Activated CD4-positive, CD25-positive, alpha-beta regulatory T cell (primary cell): ENCODE measurements at places on chromosomes 7 and 10.

DNA sequence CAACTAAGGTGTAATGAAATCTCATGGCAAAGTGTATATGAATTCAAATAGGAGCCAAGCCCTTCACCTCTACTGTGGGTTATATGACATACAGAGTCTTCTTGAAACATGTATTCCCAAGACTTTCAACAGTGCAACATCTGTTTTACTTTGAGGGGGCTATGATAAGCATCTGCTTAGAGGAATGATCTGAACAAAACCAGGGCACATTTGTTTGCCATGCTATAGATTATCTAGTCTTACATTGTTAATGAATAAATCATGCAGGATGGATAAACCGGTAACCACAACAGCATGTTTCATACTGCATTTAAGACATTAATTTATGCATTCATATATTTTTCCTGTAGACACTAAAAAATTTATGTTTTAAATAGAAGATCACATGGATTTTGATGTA lies 1021.9 kb downstream of the LRMDA start:
- no peak for DNase-seq

GRCh38 chr7:148014541-148014940 lies 576.0 kb upstream of the C7orf33 start:
- no peak for DNase-seq

GRCh38 chr10:90862908-90863514 lies 5.2 kb upstream of the HTR7 start:
- DNase-seq: no peak

- no peak for DNase-seq
Measured at GRCh38 chr10:5522913-5523560, 1.7 kb upstream of the CALML3 start.

DNA sequence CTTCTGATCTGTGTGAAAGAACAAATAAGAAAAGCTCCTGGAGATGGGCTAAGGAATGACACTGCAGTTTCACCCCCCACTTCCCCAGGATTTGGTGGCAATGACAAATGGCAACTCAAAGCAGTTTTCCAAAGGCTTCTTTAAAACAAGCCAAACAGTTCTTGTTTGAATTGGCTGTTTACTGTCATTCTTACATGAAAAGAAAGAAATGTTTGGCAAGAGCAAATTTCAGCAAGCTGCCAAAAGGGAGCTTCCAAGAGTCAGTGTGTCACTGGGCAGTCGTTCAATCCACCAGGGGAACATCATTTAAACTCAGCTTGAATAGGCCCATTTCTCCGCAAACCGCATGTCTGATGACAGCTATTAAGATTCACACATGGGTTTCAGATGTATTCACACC lies 119.0 kb upstream of the RHOBTB1 start:
- no peak for DNase-seq

- no peak for DNase-seq
Measured at GRCh38 chr7:2399848-2400587, 3.4 kb upstream of the CHST12 start.

DNA sequence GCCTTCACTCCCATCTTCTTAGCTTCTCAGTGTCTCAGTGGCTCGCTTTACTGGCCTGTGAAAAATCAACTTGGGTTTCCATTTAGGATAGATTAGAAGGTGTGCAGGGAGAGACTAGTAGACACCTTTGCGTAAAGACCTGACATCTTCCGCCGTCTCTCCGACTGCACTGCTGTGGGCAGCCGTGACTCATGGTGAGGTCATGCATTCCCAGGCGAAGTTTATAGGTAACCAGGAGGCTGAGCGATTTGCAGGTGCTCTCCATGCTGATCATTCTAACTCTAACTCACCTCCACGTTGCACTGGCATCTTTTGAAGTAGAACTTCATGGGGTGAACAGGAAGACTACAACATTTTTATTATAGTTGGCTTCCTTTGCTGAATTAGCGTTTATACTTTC lies 68.0 kb upstream of the ZNF438 start:
- peak; percentile 20 for DNase-seq

DNA sequence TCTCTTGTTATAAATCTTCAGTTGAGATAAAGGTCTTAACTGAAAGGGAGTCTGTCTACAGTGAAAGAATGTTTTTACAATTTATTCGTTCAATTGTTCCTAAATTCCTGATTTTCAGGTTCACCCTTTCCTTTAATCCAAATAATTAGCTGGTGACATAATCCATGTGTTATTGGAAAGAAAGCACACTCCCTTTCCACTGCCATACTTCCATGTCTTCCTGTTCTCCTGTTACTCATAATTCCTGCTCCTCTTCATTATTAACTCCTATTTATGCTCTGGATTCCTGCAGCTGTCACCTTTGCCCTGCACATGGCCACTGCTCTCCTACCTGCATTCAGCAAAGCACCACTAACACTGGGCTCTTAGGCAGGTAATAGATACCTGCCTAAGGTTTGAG lies 40.0 kb upstream of the FAM3C start:
- DNase-seq: no peak

DNA sequence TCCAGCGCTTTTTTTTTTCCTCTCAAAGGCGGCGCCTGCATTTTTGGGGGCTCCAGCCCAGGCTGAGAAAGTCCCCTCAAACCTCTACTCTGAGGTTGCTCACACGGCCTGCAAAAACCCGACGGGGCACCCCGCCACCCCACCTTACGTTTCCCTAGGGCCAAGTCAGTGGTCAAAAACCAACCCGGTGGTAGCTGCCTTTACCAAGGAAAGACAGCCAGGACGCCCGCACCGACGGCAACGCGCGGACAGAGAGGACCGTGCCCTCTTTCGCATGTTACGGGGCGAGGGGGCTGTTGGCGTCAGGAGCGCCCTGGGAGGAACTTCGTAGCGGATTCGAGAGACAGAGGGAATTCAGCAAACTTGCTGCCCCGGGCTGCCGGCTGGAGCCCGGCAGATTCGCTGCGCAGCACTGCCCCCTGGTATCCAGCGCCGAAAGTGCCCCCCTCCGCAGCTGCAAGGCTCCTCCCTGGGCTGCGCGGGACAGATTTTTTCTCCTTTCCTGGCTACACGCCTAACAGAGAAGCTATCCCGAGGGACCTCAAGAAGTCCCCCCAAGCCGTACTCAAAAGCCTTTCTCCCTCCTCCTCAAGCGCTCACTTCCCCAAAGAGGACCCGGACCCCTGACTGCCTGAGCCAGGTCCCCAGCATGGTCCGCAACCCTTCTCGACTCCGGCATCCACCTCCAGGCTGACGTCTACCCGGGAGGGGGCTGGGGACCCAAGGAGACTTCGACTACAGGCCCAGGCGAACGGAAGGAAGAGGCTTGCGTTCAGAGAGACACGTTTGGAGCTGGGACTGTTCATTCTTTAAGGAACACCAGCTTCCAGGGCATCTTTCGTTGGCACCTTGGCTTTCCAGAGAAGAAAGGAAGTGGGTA lies 27.7 kb upstream of the VAX1 start:
- no peak for DNase-seq

- DNase-seq: no peak
Measured at GRCh38 chr10:77844713-77845445, 81.7 kb downstream of the DLG5 start.

GRCh38 chr7:134813663-134814396 lies 34.4 kb downstream of the CALD1 start:
- no peak for DNase-seq

DNA sequence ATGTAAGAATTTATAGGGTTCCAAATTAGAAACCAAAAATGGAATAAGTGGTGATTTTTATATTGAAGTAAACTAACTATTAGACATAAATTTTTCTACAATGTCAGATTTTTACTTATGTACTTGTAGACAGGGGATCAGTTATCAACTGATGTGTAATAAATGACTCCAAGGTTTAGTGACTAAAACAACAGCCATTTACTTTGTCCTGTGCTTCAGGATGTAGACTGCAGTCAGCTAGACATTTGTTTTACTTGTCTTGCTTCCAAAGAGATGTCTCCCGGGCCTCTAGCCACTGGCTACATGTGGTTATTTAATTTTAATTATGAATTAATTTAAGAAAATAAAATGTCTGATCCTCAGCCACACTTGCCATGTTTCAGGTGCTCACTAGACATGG lies 249.7 kb upstream of the IGFBP3 start:
- no peak for DNase-seq

GRCh38 chr10:61751599-61751998 lies 88.9 kb downstream of the CABCOCO1 start:
- no peak for DNase-seq

DNA sequence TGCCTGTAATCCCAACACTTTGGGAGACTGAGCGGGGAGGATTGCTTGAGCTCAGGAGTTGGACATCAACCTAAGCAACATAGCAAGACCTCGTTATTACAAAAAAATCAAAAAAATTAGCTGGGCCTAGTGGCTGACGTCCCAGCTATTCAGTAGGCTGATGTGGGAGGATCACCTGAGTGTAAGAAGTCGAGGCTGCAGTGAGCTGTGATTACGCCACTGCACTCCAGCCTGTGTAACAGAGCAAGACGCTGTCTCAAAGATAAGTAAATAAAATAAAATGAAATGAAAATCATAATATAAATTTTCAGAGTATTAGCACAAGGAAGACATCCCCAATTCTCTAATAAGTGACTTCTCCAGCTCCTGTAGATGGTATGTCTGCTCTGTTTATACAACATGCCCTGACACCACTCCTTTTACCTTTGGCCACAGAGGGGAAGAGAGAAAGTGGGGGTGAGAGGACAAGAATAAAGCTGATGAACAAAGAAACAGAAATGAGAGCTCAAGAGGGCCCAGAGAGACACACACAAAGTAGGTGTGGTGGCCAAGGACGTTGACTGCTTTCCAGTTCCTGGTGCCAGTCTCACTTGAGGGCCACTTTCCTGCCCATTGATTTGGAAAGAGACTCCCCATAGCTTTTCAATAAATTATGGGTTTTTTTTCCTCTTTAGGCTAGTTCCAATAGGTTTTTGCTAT lies 62.9 kb downstream of the PTTG1IP2 start:
- DNase-seq: no peak

DNA sequence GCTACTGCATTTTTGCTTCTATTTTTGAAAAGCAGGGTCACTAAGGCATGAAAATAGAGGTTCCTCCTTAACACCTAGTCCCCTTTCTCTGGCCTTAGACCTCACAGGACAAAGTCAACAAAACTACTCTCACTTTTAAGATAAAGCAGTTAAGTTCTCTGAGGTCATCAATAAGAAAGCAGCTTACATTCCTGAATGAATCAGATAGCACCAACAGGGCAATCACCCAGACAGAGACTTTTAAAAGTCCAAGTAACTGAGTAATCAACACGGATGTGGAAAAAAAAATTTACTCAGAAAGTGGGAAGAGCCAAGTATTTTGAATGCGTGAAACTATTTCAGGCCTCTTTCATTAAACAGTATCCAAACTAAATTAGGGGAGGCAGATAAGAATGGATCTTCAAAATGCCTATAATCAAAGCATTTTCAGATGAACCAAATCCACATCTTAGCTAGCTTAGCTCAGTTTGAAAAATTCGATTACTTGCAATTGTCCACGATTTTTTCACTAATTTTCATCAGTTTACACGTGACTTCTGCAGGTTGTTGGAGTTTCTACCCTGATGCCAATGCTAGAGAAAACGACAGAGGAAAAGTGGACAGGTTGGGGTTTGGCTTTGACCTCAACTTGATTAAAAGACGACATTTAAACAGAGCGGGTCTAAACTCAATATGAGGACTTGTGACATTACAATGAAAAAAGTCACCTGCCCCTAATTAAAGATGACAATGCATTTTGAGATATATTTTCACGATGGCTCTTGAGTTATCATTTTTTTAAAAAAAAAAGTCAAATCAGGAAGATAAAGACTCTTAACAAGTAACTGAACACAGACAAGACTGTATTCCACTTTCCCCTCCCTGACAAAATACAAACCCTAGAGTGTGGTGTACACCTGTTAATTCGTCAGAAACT lies 1.6 kb downstream of the BEND7 start:
- no peak for DNase-seq

- DNase-seq: no peak
Measured at GRCh38 chr7:113996405-113996804, 77.6 kb upstream of the PPP1R3A start.

DNA sequence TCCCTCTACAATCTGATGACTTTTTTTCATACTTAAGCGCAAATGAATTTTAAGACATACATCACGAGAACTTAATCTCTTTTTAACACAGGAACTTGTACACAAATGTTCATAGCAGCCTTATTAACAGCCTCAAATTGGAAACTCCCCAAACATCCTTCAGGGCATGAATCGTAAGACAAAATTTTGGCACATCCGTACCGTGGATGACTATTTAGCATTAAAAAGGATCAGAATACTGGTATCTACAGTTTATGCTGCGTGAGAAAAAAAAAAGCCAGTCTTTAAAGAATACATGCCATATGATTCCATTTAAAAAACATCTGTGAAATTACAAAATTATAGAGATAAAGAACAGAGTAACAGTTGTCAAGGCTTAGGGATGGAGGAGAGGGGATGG lies 46.8 kb downstream of the PDE1C start:
- no peak for DNase-seq

GRCh38 chr10:62619413-62619738 lies 185.1 kb upstream of the ADO start:
- DNase-seq: no peak

DNA sequence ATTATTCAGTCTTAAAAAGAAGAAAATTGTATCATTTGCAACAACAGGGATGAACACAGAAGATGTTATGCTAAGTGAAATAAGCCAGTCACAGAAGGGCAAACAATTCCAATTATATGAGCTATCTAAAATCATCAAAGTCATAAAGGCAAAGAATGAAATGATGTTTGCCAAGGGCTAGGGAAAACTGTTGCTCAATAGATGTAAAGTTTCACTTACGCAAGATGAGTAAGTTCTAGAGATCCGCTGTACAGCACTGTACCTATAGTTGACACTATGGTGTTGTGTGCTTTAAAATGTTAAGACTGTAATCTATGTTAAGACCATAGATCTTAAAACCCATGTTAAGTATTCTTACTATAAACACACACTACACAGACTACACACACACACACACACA lies 904.6 kb upstream of the LRRN3 start:
- DNase-seq: no peak

- no peak for DNase-seq
Measured at GRCh38 chr7:127809261-127809702, 157.3 kb downstream of the SND1 start.

DNA sequence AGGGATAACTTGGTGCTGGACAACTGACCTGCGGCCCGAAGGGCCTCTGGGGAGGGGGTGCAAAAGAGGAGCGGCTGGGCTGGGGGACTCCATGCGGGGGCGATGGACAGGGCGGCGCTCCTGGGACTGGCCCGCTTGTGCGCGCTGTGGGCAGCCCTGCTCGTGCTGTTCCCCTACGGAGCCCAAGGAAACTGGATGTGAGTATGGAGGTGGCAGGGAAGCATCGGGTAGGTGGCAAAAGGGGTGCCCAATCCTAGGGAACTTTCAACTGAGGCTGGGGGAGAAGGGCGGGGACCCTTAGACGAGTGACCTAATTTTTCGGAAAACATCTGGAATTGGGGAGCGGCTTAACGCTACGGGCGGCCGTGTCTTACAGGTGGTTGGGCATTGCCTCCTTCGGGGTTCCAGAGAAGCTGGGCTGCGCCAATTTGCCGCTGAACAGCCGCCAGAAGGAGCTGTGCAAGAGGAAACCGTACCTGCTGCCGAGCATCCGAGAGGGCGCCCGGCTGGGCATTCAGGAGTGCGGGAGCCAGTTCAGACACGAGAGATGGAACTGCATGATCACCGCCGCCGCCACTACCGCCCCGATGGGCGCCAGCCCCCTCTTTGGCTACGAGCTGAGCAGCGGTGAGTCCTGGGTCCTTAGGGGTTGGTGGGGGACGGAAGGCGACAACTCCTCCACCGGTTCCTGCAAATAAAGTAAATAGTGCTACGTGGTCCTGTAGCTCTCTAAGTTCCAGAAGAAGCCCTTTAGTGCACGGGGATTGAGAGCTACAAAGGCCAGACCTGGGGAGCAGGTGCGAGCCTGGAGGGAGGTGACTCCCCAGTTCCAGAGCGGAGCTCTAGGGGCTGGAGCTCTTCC lies 622 bp downstream of the WNT16 start:
- no peak for DNase-seq

GRCh38 chr10:119203006-119203405 lies 4.4 kb upstream of the GRK5 start:
- DNase-seq: no peak
